ENCODE measurements at places on chromosomes 11 and 22.
A peak's percentile ranks its signal among the peaks of the same experiment; 100 is the strongest.

DNA sequence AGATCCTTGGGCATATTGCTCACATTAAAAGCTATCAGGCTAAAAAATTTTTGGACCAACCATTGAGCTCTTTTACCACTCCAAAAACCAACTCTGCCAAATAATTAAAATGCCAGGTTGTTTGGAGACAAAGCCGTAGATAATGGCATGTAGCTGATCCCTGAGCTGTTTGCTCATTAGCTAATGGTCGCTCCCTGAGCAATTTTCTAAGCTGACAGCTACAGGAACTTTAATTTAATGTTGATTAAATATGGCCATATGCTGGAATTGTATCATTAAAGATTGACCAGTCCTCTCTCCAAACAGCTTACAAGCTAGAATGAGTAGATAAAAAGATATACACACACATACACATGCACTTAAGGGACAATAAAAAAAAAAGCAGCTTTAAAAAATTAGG is 216.2 kb upstream of the ARHGAP20 start:
- DNase-seq: no peak

GRCh38 chr11:60924110-60924905 is at the start of gene TMEM132A:
Gene TMEM132A, plus strand, starts transcription at chr11:60924460. Its CDS starts 174 bp downstream, at chr11:60924634.
- DNase-seq: peak; percentile 89

DNA sequence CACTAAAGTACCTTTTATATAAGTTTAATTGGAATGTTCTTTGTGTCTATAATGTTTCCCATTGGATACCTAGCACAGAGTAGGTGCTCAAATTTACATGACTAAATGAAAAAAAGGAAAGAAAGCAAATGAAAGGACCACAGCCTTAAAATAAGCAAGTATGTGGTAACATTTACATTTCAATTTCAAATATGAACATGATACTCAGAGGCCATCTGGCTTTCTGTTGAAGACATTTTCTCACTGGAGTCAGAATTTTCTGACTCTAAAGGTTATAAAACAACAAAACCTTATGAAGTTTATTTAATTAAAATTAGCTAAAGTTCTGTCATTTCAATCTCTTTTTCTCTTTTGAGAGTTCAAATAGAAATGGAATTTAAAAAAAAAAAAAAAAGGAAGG is 904 bp upstream of the ANGPTL5 start:
- no peak for DNase-seq

GRCh38 chr11:659532-660085 is 22.5 kb downstream of the DRD4 start:
- no peak for DNase-seq

DNA sequence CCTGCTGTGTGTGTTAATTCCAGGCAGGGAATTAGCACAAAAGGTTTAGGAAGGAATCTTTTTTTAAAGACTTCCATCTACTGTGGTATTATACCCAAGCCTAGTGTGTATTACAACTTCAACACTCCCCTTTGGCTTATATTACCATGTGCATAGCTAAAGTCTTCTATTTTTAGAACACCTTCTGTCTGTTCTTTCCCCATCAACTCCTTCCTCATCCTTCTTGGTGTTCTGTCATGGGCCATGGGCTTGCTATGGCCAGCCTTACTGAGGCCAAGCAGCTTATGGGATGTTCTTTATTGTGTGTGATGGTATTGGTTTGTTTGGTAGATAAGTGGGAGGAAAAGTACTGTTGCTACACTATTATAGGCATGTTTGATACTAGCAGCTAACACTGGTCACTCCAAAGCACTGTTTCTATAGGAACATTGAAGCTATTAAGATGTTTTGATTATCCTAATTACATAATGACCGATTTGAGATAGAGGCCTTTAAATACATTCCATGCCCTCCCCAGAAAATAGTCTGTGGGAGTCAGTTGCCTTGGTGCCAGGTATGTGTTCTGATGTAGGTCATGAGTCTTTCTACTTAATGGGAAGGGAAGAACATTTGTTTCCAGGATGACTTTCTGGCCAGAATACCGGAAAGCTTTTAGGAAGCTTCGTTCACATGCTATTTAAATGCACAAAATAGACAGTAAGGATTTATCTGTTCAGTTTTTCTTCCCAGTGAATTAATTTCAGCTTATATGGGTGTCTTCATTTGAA is 16.5 kb downstream of the MCAM start:
- no peak for DNase-seq

GRCh38 chr11:31825838-31826484 is 14.8 kb upstream of the PAX6 start:
- DNase-seq: peak; percentile 58

GRCh38 chr22:47292546-47293320 is 530.3 kb downstream of the TBC1D22A start:
- DNase-seq: peak; percentile 10

DNA sequence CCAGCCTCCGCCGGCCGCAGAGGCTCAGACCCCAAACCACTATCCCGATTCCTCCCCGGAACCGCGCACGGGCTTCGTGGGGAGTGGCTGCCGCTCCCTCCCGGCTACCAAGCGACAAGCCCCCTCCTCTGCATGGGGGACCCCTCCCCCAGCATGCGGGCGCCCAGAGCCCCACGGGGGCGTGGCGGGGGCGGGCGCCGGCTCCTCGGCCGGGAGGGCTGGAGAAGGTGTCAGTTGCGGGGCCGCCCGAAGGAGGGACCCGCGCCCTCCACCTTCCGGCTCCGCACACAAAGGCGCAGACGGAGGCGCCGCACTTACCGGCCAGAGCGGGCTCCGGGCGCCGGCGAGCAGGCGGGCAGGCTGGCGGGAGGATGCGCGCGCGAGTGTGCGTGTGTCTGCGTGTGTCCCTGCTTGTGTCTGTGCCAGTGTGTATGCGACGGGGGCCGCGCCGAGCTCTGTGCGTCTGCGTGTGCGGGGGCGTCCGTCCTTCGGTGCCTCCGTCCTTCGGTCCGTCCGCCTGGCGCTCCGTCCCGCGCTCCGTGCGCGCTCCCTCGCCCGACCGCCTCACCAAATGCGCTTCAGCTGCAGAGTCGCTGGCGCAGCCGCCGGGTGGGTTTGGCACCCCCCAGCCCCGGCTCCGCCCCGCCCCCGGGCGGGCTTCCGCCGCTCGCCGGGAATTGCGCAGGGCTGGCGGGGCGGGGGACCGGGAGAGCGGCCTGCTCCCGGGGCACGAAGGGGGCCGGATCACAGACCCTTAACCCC is at the start of gene PTPN5:
Gene PTPN5, minus strand, starts transcription at position 592 of the 762 bp plus-strand sequence. CDS start 19,840 bp downstream, outside the sequence.
- DNase-seq: peak; percentile 79

GRCh38 chr22:40290516-40290915 is 55.8 kb upstream of the ADSL start:
- no peak for DNase-seq

- DNase-seq: no peak
Measured at GRCh38 chr11:12045914-12046635, 37.6 kb upstream of the DKK3 start.

DNA sequence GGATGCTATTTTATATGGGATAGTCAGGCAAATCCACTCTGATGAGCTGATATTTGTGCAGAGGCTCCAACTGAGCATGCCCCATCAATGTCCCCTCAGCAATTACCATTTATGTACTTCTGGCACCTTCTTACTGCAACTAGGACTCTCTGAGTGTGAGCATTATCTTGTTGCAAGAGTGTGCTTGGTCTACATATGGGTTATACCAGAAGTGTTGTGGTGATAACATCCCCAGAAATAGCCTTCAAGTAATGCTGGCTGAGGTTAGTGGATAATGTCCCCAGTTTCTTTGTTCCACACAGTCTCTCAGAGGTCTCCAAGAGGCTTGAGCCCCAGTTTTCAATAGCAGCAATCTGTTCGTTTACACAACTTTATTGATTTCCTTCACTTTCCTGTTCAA is 408.6 kb downstream of the JRKL start:
- DNase-seq: no peak

- DNase-seq: peak; percentile 81
Measured at GRCh38 chr11:63920126-63920938, 3.4 kb upstream of the RCOR2 start.

GRCh38 chr11:127017482-127017881 is 16.9 kb upstream of the KIRREL3 start:
- DNase-seq: peak; percentile 60

DNA sequence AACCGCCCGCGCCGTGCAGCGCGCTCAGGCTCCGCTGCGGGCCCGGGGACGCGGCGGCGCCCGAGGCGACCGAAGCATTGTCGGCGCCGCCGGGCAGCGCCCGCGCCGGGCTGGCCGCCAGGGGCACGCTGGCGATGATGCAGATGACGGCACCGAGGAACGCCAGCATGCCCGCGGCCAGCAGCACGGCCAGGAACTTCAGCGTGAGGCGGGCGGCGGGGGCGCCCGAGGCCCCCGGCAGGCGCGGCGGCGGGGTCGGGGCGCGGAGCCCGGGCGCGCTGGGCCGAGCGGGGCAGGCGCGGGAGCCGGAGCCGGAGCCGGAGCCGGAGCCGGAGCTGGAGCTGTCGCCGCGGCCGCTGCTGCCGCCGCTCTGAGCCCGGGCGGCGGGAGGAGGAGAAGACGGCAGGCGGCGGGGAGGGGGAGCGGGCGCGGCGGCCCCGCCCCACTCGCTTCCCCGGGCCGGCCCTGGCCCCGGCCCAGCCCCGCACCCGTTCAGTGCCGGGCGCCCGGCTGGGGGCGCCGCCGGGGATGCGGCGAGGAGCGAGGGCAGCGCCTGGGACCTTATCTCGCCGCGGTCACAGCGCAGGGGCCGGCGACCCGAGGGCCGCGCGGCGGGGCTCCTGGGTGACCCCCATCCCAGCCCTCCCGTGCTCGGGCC is at the start of gene NPTXR:
Gene NPTXR, minus strand, starts transcription at position 372 of the 658 bp plus-strand sequence.
- peak; percentile 80 for DNase-seq

GRCh38 chr11:2423157-2424025 is 20.9 kb downstream of the TRPM5 start:
- no peak for DNase-seq

GRCh38 chr11:80204021-80204420 is 763.2 kb upstream of the TENM4 start:
- DNase-seq: no peak

DNA sequence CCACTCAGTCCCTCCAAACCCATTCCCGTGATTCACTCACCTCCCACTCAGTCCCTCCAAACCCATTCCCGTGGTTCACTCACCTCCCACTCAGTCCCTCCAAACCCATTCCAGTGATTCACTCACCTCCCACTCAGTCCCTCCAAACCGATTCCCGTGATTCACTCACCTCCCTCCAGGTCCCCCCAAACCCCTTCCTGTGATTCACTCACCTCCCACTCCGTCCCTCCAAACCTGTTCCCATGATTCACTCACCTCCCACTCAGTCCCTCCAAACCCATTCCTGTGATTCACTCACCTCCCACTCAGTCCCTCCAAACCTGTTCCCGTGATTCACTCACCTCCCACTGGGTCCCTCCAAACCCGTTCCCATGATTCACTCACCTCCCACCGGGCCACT is 639.6 kb downstream of the BRD1 start:
- DNase-seq: no peak

- no peak for DNase-seq
Measured at GRCh38 chr11:1854949-1855885, 2.3 kb downstream of the LSP1 start.

- no peak for DNase-seq
Measured at GRCh38 chr11:47398011-47398410, 10.4 kb upstream of the SLC39A13 start.

- no peak for DNase-seq
Measured at GRCh38 chr22:36323855-36324331, 63.9 kb downstream of the MYH9 start.

GRCh38 chr22:21450320-21450831 is 16.8 kb upstream of the TMEM191C start:
- DNase-seq: no peak

DNA sequence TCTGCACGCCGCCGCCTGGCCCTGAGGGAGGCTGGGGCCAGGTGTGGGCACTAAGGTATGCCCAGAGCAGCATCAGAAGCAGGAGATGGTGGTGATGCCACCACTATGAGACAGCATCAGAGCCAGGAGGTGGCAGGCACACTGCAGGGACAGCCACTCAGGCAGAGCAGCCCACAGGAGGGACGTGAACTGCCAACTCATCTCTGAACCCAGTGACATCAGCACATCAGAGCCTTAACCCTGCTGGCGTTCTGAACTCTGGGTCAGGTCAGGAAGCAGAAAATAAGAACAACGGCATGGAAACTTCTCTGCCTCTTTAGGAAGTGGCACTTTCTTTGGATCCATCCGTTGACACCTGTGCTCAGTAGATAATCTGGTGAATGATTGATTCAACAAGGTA is 14.7 kb upstream of the IFT27 start:
- DNase-seq: no peak

DNA sequence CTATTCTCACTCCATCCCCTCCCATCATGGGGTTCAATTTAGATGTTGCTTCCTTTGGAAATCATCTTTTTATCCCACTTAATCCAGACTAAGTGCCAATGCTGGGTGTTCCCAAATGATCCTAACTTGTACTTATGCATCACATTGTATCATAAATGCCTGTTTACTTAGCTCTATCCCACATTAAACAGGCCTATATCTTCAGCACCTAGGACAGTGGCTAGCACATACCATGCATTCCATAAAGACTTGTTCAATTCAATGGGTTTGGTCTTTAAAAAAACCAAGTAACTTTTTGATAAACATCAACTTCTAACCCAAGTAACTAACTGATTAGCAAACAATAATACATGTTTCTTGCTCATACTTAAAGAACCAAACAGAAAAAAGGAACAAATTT is 40.6 kb downstream of the RSF1 start:
- DNase-seq: no peak

DNA sequence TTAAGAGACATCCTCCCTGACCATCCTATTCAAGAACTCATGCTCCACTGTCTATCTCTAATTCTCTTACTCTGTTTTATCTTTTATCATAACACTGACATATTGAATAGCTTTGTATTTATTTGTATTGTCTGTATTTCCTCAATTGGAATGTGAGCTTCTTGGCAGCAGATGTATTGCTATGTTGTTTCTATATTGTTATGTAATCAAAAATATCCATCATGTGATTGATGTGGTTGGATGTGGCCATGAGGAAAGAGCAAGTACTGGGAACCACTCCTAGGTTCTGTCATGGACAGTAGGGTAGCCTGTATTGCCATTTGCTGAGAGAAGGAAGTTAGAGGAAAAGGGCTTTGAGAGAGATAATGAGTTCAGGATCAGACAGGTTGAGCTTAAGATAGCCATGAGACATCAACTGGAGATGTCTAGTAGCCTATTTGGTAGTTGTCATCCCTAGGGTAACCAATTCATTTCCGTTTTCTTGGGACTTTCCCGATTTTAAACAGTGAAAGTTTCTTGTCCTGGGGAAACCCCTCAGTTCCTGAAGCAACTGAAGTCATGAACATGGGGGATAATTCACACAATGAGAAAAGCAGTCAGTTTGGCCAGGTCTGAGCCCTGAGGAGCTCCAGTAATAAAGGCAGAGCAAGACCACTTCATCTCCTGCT is 404.5 kb downstream of the INSC start:
- no peak for DNase-seq

Data from ecto neural progenitor cell (in vitro differentiated cells).